SK-N-DZ (cell line): ENCODE measurements at places on chromosomes 6 and 20.

DNA sequence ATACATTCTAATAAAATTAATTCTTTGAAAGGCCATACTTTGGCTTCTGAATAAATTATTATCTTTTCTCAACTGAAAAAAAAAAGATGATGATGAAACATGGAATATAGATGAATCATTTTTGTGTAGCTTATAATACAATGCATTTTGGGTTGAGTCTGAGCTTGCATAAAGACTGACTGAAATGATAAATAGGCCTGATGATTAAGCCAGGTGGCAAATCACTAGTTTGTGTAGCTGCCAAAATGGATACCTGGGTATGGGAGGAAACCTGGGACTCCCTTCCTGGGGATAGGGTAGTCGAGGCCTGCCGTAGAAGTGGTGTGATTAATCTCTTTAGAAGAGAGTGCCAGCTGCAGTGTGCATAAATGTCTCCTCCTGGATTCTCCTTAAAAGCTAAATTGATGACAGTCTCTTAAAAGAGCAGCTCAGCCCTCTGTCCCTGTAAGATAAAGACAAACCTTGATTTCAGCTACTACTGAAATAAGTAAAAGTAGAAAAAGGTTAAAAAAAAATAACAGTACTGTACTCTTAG is 275.1 kb downstream of the GRIK2 start:
- DNase-seq = no peak

- DNase-seq = no peak
These were observed 267.6 kb downstream of the LAMA2 start for GRCh38 chr6:129150507-129150906.

- peak; percentile 53 for DNase-seq
These were observed 53.6 kb upstream of the FRMD1 start for GRCh38 chr6:168132531-168133167.

GRCh38 chr6:17622144-17622543 is 22.0 kb downstream of the FAM8A1 start:
- DNase-seq = no peak

GRCh38 chr20:45823949-45824835 is 2.9 kb downstream of the TNNC2 start:
- DNase-seq = peak; percentile 68

DNA sequence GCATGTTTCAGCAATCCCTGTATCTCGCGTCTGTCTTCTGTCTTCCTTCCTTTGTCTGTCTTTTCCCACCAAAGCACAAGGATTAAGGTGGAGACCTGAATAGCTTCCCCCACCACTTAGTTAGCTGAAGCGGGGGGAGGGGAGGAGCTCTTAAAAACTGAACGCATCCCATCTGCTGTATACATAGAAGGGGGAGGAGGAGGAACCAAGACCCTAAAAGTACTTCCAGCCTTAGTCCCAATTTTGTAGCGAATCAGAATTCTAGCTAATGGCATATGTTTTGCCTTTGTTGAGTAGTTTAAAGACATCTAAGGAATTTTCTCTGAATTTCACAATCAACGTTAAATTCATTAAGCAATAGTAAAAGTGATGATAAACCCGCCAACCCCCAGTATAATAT is 47.9 kb downstream of the GNAS start:
- DNase-seq = no peak

- DNase-seq = no peak
These were observed 70.8 kb downstream of the PYGB start for GRCh38 chr20:25318471-25319240.

DNA sequence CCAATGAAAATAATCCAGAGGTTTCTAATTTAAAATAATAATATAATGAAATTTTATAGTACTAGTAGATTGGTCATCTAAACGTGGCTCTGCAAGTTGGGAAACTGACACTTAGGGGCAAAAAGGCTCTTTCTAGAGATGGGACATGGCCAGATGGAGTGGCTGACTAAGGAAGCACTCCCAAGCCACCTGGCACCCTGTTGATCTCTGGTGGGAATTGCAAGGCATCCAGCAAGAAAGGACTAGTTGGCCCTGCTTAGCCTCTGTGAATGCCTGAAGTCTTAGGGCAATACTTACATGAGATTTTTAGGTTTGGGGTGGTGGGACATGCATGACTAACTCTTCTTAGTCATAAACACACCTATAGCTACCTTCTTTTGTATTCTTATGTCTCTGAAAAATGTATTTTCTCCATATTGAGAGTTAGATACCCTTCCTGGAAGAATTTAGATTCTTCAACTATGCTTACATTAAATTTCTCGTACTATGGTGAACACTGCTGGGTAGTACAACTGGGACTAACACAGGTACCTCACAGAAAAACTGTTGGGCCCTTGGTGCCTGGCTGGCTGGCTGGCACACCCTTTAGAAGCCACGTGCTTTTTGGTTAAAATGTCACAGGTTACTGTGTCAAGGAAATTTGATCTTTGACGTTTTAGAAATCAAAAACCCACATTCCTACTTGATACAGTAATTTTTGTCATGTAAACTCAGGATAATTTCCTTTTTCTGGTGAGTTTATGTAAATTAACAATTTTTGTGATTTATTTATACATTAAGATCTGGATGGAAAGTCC is 25.0 kb upstream of the SH3BGRL2 start:
- no peak for DNase-seq

DNA sequence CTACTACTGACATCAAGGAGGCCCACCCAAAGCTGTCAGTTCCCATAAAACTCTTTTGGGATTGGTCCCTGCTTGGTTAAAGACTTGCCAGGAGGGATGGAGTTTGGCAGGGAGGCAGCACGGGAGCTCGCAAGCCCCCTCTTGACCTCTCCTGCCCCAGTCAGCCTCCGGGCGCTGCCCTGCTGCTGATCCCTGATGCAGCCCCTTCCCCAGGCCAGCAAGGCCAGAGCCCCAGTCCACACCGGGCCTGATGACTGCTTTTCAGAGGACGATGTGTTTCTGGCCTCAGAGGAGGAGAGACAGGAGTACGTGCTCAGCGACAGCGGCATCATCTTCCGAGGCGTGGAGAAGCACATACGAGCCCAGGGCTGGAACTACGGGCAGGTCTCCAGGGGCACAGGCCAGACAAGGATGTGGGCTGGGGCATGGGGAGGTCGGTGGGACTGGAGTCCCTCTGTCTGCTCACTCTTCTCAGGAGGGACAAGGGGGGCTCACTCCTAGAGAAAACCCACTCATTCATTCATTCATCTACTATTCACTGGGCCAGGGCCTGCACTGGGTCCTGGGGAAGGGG is 15.6 kb downstream of the TGM6 start:
- no peak for DNase-seq

GRCh38 chr20:2911200-2911599 is 37.9 kb downstream of the PTPRA start:
- no peak for DNase-seq

- peak; percentile 61 for DNase-seq
These were observed 165.6 kb downstream of the KCNQ5 start for GRCh38 chr6:72787391-72788031.

DNA sequence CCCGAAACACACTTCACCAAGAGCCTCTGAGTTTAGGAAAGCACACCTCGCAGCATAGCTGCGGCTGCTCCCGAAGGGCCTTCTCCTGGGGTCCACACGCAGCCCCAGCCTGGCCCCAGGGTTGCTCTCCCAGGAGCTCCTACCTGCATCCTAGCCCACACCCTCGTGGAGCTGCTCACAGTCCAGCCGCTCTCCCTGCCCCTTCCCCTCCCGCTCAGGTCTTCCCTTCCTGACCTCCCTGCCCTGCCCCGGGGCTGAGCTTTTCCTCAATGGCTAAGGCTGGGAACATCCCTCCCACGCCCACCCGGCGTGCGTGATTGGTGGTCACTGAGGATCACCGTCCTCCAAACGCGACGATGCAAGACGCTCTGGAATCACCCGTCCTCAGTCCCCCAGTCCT is 205.8 kb downstream of the FNDC1 start:
- no peak for DNase-seq

GRCh38 chr6:162234631-162235030 is 492.9 kb downstream of the PRKN start:
- no peak for DNase-seq

DNA sequence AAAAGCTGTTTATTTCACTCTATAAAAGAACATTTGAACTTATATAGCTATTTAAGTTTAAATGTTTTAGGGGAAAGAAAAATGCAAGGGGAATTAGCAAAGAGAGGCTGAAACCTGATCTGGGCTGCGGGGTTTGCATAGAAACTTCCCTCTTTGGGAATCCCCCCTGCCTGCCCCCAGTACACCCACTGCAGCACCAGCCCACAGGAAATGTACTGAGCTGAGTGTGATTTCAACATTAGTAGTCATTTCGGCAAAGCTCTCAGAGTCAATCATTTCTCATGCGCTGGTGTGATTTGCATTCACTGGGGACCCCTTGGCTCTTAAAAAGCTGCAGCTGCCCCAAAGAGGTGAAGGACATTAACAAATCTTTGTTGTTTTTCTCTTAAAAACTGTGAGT is 859.4 kb downstream of the MAFB start:
- DNase-seq = no peak

DNA sequence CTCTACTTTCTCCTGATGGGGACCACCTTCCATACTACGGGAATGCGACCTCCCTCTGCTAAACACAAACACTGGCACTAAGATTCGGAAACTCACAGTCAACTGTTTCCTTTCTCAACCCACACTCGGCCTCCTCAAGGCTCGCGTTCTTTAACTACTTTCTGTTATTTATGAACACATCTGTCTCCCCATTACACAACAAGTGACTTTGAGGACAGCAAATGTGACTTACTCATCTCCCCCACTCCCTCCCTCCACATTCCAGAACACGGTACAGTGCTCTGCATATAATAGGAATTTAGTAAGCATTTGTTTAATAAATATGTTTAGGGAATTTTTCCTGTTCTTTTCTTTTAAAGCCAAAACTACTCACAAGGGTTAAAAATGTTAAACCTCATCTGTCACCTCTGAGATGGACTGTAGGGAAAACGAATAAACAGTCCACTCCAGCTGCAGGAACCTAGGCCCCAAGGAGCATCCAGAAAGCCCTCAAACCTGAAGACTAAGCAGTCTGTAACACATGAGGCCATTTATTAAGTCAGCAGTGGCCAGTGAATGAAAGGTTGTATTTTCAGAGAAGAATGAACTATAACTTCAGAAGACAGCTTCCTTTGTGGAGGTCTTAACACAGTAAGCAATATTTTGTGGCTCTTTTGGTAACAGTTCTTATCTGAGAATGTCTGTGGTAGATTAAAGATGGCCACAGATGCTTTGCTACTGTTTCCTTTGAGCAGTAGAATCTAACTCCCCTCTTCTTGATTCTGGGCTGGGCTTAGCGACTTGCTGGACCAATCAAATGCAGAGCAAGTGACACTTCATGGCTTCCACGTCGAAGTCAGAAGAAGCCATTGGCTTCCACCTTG is 209.6 kb upstream of the DTNBP1 start:
- DNase-seq = no peak

GRCh38 chr6:170410241-170410640 is 103.7 kb downstream of the FAM120B start:
- no peak for DNase-seq

GRCh38 chr20:36604952-36605398 is 604 bp upstream of the RAB5IF start:
- no peak for DNase-seq

DNA sequence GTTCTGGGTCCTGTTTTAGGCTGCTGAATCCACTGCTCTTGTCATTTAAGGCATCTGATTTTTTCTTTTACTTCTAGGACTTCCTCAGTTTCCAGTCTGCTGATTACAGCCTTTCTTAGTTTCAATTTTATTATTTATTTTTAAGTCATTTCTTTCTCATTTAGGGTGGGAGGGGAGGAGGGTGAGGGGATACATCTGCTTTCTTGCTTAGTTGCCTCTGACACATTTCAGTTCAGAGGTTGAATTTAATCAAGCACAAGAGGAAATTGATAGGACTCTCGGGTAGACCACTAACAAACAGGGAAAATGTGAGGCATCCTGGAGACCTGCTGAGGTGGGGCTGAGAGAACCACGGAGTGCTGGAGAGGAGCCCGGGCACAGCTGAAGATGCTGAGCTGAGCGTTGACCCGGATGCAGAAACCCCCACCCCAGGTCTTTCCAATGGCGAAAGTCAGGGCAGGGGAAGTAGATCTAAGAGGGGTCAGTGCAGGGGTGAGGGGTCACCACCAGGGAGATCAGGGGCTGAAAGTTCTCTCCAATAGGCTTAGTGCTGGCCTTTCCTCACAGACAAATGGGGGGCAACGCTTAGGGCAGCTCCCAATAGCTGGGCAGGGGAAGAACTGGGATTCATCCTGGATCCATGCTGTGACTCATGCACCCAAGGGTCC is 7.6 kb upstream of the TREML2 start:
- DNase-seq = no peak

DNA sequence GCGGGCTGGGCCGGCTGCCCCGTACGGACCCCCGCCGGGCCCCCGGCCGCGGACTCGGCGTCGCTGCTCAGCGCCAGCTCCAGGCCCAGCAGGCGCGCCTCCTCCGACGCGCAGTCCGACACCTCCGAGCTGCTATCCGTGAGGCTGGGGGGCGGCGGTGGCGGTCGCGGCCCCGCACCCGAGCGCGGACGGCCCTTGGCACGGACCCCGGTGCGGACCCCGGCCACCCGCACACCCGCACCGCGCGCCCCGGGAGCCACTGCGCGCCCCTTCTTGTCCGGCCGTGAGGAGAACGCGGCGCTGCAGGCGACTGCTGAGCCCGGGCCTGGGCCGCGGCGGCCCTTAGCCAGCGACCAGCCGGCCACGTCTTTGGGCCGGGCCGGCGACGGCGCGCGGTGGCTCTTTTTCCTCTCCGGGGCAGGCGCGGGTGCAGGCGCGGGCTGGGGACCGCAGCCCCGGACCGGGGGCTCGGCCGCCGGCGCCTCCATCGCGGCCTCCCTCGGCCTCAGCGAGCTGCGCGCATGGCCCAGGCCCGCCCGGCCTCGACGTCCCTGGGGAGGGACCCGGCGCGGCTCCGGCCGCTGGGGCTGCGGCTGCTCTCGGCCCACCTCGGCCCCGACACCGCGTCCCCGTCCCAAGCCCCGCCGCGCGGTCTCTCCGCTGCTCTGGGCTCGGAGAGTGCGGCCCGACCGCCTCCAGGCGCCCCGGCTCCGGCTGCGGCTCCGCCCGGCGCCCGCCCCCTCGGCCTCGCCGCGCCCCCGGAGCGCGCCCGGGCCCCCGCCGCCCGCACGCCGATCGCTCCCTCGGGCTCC is 12.9 kb upstream of the TLDC2 start:
- no peak for DNase-seq

- no peak for DNase-seq
These were observed 70.9 kb downstream of the ATG5 start for GRCh38 chr6:106254636-106255035.

- no peak for DNase-seq
These were observed 144.7 kb downstream of the QRSL1 start for GRCh38 chr6:106773996-106774629.

DNA sequence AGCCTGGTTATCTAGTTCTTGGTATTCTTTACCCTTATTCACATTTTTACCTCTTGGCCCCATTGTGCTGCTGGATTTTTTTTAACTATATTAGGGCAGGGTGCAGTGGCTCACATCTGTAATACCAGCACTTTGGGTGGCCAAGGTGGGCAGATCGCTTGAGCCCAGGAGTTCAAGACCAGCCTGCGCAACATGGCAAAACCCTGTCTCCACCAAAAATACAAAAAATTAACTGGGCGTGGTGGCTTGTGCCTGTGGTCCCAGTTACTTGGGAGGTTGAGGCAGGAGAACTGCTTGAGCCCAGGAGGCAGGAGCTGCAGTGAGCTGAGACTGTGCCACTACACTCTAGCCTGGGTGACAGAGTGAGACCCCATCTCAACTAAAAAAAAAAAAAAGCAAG is 12.2 kb upstream of the TAF8 start:
- DNase-seq = no peak

- no peak for DNase-seq
These were observed 182.0 kb upstream of the CST7 start for GRCh38 chr20:24766826-24767622.
